ENCODE measurements at places on chromosomes 6 and 20. TPM values are rescaled to one million over a fixed set of nuclear protein-coding genes. Genes with fewer than 3 reads are reported as not detected.

DNA sequence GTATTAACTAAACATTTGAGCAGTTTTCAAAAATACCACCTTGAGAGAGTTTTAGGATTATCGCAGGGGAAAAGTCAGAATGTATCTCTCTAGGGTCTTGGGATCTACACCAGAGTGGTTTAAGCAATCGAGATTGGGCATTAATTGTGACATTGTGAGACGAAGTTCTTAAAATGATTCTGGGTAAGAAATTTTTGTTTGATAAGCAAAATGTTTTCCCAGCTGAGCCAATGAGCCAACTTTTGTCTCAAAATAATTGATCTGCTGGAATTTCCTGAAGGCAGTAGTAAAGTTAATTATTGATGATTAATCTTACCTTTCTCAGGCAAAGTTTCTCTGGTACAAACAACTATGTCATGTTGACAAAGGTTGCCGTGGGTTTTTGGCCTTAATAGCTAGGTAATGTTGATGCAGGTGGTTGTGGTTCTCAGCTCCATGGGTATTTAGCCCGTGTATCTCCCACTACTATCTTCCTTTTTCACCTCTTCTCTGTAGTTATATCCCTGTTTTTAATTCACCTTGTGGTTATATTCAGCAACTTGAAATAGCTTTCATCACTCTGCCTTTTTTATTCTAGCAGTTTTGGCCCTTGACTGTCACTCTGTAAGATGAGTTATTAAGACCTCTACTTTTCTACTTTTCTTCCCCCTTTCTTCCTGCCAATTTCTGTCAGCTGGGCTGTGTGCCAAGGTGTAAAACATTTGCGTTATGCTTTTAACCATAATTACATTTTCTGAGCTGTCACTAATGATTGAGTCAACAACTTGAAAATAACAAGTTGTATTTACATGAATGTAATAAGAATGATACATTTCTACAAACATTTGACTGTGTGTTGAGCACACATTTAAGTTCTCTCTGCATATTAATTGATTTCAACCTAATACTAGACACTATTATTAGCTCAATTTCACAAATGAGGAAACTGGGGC lies 368.3 kb upstream of the BTBD3 start:
- H3K4me3 ChIP-seq = no peak overlapping the region
- H3K4me1 ChIP-seq = no peaks in the 10 kb centered on the region
- DNase-seq = no peak
- H3K36me3 ChIP-seq = no peaks in the 10 kb centered on the region

DNA sequence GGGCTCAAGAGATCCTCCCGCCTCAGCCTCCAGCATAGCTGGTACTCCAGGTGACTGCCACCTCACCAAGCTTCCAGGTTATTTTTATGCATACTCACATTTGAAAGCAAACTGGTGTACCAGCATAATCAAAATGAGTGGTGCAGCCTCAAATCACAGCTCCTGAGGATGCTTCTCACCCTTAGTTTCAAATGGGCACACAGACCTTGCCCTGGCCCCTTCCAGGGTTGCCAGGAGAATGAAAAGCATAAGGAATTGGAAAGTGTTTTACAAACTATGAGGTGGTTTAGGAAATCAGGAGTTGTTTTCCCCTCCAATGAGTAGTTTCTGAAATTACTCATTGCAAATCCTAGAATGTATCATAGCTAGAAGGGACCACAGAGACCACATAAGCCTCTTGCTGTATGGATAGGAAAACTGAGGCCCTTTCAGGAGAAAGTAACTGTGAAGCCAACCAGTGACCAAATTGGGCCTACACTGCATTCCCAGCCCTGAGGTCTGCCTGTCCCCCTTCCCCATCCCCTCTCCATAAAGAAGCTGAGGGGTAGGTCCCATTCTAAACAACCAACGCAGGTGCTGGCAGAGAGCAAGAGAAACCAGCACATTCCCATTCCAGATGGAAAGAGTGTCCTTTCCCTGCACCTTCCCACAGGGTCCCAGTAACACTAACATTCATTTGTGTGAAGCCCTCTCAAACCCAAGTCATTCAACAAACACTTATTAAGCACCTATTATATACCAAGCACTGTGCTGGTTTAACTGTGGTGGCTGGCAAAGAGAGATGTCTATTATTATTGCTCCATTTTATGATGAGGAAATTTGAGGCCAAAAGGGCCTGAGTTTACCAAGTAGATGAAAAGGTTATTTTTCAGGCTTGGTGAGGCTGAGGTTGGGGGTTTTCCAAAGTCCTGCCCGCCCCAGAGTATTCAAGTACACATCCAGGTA lies 2.1 kb upstream of the E2F1 start:
- H3K27ac ChIP-seq = peak overlapping the region; percentile 56
- no peak for DNase-seq
- peaks cover 36% of the 10 kb centered on the region for H3K4me1 ChIP-seq
- no peaks in the 10 kb centered on the region for H3K36me3 ChIP-seq

GRCh38 chr6:169803816-169804340 lies 52.5 kb downstream of the ERMARD start:
- H3K4me1 ChIP-seq = peaks cover 53% of the 10 kb centered on the region
- peak overlapping the region; percentile 44 for H3K4me3 ChIP-seq
- H3K27ac ChIP-seq = peak overlapping the region; percentile 1
- DNase-seq = no peak
- H3K27me3 ChIP-seq = peaks cover 43% of the 10 kb centered on the region
- H3K36me3 ChIP-seq = no peaks in the 10 kb centered on the region

GRCh38 chr6:4931530-4932227 lies 72.2 kb downstream of the RPP40 start:
- H3K36me3 ChIP-seq = no peaks in the 10 kb centered on the region
- no peak overlapping the region for H3K4me3 ChIP-seq

DNA sequence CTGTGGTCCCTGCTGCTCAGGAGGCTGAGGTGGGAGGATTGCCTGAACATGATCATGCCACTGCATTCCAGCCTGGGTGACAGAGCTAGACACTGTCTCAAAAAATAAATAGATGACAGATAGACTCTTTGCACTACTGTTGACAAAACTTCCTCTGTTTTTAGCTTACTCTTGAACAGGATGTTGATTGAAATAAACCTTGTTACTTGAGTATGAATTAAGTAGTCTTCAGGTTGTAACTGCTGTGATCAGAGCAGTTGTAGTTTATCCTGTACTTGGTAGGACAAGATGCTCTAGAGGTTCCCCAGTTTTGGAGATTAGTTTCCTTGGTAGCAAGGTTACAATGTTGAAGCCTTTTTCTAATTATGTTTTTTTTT lies 1.5 kb downstream of the GTF3C6 start:
- peak overlapping the region; percentile 60 for H3K4me3 ChIP-seq
- DNase-seq = no peak
- no peaks in the 10 kb centered on the region for H3K27me3 ChIP-seq
- peak overlapping the region; percentile 29 for H3K27ac ChIP-seq

DNA sequence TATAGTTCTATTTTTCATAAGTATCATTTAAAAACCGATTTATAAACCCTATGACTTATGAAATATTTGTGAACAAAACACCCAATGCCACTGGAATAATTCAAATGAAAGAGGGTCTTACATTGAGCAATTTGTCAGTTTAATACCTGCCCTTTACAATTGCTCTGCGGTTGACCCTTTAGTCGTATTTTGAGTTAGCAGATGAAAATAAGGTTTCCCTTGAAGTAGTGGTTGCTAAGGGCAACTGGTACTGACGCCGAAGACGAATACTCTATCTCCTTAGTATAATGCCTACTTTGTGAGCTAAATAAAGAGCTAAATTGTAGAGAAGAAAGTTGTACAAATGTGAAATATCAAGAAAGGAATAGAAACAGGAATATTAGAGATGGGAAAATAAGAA lies 69.4 kb downstream of the KCNQ5 start:
- no peaks in the 10 kb centered on the region for H3K27me3 ChIP-seq
- no peaks in the 10 kb centered on the region for H3K36me3 ChIP-seq
- no peak for DNase-seq
- H3K4me3 ChIP-seq = no peak overlapping the region
- no peak overlapping the region for H3K27ac ChIP-seq
- no peaks in the 10 kb centered on the region for H3K4me1 ChIP-seq

DNA sequence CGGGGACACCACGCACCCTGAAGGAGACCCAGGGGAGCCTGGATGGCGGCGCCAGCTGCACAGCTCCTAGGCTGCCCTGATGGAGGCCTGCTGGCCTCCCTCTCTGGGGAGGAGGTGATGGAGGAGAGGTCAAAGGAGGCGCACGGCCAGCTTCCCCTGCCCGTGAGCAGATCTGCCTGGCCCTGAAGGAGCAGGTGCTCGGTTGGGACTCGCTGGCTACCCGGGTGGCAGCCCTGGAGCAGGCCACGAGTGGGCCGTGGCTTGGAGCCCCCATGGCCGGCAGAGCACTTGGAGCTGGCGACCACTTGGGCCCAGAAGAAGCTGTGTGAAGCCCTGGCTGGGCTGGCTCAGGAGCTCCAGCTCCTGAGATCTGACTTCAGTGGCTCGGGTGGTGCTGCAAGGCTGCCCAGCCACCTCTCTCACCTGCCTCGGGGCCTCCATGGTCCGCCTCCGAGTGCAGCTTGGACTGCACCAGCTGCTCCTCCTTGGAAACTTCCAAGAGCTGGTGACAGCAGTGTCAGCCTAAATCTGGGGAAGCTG lies 7.5 kb upstream of the RAET1E start:
- no peak overlapping the region for H3K4me3 ChIP-seq
- DNase-seq = no peak
- H3K36me3 ChIP-seq = peaks cover 7% of the 10 kb centered on the region
- peaks cover 5% of the 10 kb centered on the region for H3K27me3 ChIP-seq

GRCh38 chr6:47414423-47415167 lies 63.0 kb upstream of the CD2AP start:
- peak overlapping the region; percentile 63 for H3K27ac ChIP-seq
- no peaks in the 10 kb centered on the region for H3K36me3 ChIP-seq
- H3K27me3 ChIP-seq = peaks cover 3% of the 10 kb centered on the region
- no peak for DNase-seq

DNA sequence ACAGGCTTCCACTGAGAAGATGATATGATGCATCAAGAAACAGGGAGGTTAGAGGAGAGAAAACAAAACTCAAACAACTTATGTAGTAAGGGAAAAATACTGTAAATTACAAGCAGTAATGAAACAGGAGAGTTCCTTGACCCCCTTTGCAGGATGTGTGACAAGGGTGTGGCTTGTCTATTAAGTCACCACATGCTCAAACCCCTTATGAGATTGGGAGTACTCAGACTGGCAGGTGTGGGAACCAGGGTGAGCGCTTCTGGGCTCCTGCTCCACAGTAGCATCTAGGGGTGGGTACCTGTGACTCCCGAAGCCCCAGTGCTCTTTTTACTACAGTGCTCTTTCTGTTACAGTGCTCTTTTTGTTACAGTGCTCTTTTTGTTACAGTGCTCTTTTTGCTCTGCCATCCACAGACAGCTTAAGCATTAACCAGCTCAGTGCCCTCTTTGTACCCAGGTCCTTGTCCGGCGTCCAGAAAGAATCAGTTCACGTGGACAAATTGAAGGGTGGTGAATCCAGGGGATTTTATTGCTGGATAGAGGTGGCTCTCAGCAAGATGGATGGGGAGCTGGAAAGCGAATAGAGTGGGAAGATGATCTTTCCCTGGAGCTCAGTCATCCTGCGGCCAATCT lies 28.7 kb downstream of the OLIG3 start:
- H3K36me3 ChIP-seq = no peaks in the 10 kb centered on the region
- H3K27ac ChIP-seq = no peak overlapping the region
- peaks cover 18% of the 10 kb centered on the region for H3K27me3 ChIP-seq
- no peak for DNase-seq
- no peaks in the 10 kb centered on the region for H3K4me1 ChIP-seq
- no peak overlapping the region for H3K4me3 ChIP-seq

DNA sequence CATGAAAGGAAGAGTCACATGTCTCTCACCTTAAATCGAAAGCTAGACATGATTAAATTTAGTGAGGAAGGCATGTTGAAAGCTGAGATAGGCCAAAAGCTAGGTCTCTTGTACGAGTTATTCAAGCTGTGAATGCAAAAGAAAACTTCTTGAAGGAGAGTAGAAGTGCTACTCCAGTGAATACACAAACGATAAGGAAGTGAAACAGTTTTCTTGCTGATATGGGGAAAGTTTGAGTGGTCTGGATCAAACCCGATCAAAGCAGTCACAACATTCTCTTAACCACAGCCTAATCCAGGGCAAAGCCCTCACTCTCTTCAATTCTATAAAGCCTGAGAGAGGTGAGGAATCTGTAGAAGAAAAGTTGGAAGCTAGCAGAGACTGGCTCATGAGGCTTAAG lies 1.9 kb upstream of the TPD52L1 start:
- DNase-seq = no peak
- peaks cover 33% of the 10 kb centered on the region for H3K27me3 ChIP-seq
- no peaks in the 10 kb centered on the region for H3K4me1 ChIP-seq

- peak; percentile 88 for DNase-seq
- H3K27me3 ChIP-seq = peaks cover 29% of the 10 kb centered on the region
- peak overlapping the region; percentile 79 for H3K4me3 ChIP-seq
- peak overlapping the region; percentile 35 for H3K27ac ChIP-seq
- peaks cover 7% of the 10 kb centered on the region for H3K4me1 ChIP-seq
- H3K36me3 ChIP-seq = no peaks in the 10 kb centered on the region
These were observed 477 bp upstream of the LZTS3 start for GRCh38 chr20:3173610-3174441.

KCNB1 gene
- total RNA-seq = not detected

DNA sequence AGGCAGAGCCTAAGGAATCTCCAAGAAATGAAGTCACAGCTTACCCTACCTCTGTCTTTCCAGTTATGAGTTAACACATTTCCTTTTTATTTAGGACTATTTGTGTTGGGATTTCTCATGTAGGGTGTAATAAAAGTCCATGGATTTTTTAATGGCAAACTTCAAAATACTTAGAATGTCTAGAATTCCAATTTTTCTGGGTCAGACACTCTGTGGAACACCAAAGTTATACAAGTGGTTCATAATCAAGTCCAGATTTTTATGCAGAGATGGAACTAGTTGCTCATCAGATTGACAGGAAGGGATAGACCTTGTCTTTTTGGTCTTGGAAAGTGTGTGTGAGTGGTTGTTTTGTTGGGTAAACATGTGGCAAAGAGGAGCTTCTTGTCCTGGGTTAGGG lies 303.5 kb upstream of the RNF24 start:
- no peak for DNase-seq
- H3K27me3 ChIP-seq = peaks cover 11% of the 10 kb centered on the region
- H3K4me1 ChIP-seq = no peaks in the 10 kb centered on the region
- no peaks in the 10 kb centered on the region for H3K36me3 ChIP-seq
- no peak overlapping the region for H3K4me3 ChIP-seq

GRCh38 chr6:159700970-159701369 lies 7.9 kb upstream of the SOD2 start:
- no peak for DNase-seq
- no peak overlapping the region for H3K4me3 ChIP-seq
- peaks cover 23% of the 10 kb centered on the region for H3K4me1 ChIP-seq
- peak overlapping the region; percentile 89 for H3K27ac ChIP-seq
- no peaks in the 10 kb centered on the region for H3K27me3 ChIP-seq
- no peaks in the 10 kb centered on the region for H3K36me3 ChIP-seq

DNA sequence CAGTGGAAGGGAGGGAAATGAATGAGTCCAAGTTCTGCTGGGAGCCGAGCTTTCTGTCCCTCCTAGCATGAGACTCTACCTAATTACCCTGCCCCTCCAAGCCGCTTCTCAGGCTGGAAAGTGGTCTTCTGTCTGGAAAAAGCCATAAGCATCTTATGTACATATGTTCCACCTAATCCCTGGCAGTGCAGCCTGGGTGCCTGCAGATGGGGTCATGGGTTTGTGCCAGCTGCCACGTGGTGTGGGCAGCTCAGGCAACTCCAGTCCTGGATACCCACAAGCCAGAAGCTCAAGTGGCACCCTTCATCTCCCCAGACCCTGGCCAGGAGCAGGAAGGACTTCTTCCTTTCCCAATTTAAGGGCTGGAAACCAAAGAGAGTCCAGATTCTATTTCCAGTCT lies 253.1 kb downstream of the LY86 start:
- H3K4me3 ChIP-seq = no peak overlapping the region
- H3K27ac ChIP-seq = no peak overlapping the region
- H3K4me1 ChIP-seq = no peaks in the 10 kb centered on the region
- H3K36me3 ChIP-seq = peaks cover 5% of the 10 kb centered on the region
- no peak for DNase-seq
